ENCODE measurements at places on chromosomes 7 and 10.

DNA sequence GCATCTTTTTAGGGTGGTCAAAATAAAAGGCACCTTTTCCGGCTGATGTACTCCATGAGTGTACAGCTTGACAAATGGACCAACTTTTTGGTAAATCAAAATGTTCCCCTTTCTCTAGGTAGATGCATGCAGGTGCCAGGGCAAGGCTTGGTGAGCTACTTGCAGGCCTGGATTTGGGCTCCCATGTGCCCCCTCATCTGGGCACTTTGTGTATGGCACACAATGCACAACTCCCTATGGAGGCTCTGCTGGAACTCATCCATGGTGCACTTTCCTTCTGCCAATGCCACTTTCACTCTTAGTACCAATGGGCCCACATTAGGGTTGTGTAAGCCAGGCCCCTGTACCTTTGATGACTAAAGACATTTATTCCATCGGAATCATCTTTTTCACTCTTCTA is 300.8 kb downstream of the SDHAF3 start:
- DNase-seq, result no peak

DNA sequence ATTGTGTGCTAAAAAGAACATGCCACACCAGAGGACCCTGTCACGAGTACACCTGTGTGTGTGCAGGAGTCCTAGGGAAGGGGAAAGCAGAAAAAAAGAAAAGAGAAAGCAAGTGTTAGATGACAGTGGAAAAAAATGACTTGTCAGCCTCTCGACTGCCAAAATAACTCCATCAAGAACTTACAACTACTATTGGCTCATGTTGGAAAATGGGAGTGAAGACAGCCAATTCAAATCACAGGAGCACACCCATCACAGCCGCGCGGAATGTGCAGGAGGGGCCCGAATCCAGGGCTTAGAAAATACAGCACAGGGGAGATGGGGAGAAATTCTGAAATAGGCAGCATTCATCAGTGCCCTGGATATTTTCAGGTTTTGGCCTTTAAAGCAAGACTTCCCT is 38.1 kb upstream of the FOXI2 start:
- no peak for DNase-seq

GRCh38 chr7:144725070-144725469 is 110.8 kb downstream of the TPK1 start:
- DNase-seq, result no peak

GRCh38 chr7:124992851-124993562 is 63.4 kb upstream of the POT1 start:
- DNase-seq, result peak; percentile 84

- DNase-seq, result no peak
Observed at GRCh38 chr10:12637649-12638048, 288.3 kb downstream of the CAMK1D start.

DNA sequence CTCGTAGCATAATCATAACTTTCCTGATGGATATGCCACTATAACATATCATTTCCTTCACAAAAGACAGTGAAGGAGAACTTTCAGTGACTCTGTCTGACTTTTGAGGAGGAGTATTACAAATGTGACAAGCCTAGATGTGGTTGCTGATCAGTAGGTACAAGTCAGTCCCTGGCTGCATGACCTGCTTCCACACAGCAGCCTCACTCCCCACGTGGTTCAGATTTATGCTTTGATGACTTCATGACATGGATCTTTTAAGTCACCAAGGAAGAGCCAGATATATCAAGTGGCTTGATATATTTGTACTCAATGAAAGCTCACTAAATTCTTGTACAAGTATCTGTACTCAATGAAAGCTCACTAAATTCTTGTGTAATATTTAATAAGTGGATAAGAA is 50.9 kb upstream of the MKLN1 start:
- DNase-seq, result no peak

GRCh38 chr10:122342293-122343134 is 32.0 kb upstream of the PLEKHA1 start:
- DNase-seq, result peak; percentile 15

DNA sequence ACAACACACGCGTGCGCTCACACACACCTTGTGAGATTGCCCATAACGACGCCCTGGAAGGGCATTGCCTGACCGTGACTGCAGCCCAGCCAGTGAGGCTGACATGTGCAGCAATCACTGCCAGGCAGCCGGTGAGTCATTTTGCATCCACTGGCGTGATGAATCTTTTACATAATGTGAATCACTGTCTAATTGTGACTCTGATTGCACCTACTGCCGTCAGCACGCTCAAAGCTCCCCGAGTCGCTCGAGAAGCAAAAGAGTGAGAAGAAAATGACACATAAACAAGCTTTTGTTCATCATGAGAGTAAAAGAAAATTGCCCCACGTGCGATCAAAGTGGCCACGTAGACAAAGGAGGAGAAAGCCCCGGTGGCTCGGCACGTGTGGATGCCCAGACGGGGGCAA is 117.4 kb upstream of the PFKP start:
- DNase-seq, result peak; percentile 78

- no peak for DNase-seq
Observed at GRCh38 chr7:67661-68395, 124.5 kb upstream of the FAM20C start.

DNA sequence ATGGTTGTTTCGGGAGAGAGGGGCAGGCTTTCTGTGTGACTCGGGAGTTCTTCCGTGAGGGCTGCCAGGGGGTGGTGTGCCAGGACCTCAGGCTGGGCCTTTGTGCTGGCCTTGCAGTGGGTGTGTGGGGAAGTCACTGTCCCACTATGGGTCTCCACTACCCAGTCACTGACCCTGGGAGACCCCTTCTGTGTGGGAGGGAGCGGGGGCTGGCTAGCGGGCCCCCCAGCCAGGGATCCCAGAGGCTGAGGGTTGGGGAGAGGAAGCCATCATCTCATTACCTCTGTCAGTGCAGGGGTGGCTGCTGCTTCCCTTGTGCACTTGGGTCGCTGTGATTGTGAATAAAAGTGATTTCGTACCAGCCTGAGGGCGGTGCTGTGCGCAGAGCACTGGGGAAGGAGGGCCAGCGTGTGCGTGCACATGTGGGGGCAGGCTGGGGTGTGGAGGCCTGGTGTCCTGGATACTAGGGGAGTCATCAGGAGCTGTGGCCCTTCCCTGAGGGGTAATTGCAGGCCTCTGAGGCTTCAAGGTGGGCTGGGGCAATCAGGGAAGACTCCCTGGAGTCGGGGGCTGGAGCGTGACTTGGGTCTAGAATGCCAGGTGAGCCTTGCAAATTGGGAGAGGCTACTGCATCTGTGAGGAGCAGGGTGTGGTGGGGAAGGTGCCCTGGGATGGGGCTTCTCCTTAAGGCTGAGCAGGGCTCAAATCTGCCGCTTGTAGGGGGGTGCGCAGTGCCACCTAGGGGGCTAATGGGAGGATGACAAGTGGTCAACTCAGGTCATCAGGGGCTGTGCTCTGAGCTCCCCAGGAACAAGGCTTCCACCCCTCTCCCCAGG is 98.9 kb downstream of the NEURL1 start:
- no peak for DNase-seq

GRCh38 chr10:70268376-70268775 is 15.4 kb downstream of the NPFFR1 start:
- no peak for DNase-seq

DNA sequence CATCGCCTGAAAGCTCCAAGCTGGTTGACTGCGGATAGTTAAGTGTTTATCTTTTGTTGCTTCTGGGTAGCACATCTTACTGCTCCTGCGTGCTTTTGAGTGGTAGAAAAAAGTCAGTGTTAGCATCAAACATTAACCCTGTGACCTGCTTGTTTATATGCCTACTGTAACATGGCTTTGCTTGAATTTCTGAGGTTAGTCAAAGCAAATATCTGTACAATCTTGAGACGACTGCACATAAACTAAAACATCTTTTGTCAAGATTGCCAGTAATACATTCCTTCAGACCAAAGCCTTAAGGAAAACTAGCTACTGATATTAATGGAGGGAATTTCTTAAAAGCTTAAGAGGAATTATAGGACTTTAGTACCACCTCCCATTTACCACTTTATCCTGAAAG is 163.7 kb downstream of the BAMBI start:
- DNase-seq, result no peak

DNA sequence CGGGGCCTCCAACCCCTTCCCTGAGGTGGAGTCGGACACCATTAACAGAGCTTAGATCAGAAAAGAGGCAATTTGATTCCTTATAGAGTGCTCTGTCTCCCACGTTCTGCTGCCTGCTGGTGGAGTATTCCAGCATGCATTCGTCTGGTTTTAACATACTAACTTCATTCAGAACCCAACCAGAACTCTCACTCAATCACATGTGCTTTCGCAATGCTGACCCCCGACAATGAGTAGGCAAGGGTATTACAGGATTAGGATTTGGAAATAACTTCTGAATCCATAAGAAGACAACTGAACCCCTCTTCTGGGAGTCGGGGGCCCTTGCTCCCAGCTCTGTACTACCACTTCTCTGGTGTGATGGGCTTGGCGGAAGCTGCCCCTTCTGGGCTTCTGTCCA is 55.7 kb upstream of the HABP2 start:
- no peak for DNase-seq

- DNase-seq, result peak; percentile 13
Observed at GRCh38 chr10:123007558-123008354, 839 bp downstream of the IKZF5 start.

- DNase-seq, result no peak
Observed at GRCh38 chr7:115462301-115463015, 540.6 kb downstream of the MDFIC start.

- no peak for DNase-seq
Observed at GRCh38 chr7:132947011-132947410, 134.9 kb downstream of the CHCHD3 start.

GRCh38 chr10:102327641-102328040 is 67.9 kb upstream of the NFKB2 start:
- no peak for DNase-seq

DNA sequence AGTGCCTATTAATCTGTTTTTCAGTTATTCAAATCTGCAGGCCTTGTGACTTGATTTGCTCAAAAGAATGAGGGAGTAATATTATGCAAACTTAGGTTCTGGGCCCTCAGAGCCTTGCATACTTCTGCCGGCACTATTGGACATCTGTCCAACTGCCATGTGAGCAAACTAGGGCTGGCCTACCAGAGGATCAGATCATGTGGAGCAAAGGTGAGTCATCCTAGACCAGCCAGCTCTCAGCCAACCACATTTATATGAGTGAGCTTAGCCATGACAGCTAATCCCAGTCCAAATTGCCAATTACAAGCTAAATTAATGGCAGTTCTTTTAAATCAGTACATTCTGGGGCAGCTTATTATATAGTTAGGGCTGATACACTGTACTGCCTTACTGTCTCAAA is 69.6 kb downstream of the SDHAF3 start:
- no peak for DNase-seq

DNA sequence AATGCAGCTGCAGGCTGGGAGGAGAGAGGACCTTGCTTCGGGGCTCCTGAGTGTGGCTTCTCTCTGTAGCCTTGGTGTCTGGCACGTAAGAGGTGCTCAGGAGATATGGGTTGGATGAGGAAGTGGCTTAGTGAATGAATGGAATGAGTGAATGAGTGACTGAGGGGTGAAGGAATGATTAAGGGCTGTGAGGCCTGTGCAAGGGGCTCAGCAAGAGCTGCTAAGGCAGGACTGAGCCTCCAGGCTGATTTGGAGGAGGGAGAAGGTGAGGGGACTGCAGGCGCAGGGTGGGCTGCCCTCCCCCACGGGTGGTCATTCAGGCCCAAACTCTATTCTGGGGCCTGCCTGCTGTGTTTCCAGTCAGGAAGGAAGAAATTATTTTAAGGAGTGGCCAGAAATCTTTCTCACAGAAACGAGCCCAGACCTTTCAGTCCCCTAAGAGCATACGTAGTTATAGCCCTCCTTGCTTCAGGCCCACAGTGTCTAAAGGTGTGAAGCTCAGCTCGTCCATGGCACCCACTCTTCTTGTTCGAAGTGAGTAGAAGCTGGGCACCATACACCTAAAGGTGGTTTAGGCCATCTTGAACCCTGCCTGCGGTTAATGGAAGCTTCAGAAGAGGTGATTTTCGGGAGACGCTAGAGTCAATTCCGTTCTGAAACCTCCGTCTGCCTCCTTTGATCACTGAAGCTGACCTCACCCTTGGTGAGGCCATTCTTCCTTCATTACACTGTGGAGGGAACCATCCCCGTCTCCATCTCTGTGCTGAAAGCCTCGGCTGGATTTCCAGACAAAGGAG is 49.5 kb upstream of the SAMD8 start:
- no peak for DNase-seq

DNA sequence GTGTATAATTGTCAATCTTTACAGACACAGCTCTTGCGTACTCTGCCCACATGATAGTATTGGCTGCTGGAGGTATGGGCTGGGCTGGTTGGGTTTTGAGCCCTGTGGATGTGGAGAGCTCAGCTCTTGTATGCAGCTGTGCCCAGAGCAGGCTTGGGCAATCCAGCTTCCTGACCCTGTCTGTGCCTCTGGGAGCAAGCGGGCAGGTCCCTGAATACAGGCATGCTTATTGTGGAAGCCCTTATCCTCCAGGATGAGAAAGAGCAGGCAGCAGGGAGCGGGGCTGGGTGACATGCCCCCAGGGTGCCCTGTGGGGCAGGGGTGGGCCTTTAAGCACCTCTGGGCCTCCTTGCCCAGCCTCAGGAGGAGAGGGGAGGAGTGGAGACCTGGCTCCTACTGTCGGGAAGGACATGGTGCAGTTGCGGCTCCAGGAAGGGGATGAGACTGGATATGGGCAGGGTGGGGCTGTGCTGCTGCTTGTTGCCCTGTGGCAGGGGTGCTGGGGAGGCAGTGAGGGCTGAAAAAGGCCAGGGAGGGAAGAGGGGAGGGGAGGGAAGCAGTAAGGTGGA is 32.7 kb upstream of the SH2D4B start:
- no peak for DNase-seq

- DNase-seq, result peak; percentile 75
Observed at GRCh38 chr10:19204246-19204917, 155.8 kb downstream of the MALRD1 start.

DNA sequence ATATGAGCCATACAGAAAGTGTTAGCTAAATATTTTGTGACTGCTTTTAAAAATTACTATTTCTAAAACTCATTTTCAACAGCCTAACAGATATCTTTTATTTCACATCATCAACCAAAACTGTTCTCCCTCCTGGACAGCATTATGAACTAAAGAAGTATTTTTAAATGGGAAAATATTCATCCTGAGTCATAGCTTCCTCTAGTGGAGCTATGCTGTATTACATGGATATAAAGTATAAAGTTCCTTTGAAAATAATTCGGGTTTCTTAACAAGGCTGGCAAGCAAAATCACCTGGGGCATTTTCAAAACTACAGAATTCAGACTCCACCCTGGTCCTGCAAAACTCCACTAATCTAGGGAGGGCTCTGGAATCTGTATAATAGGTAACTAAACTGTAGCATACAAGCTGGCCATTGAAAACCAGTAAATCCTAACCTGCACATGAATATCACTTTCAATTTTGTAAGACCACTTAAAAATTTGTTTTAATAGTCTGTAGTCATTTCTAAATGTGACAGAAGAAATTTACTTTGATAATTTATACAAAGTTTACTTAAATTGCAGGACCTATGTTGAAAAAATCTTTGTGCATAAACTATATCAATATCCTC is 53.5 kb downstream of the SCIN start:
- DNase-seq, result peak; percentile 42
